ENCODE measurements at places on chromosomes 7 and 10.
A peak's percentile ranks its signal among the peaks of the same experiment; 100 is the strongest.

DNA sequence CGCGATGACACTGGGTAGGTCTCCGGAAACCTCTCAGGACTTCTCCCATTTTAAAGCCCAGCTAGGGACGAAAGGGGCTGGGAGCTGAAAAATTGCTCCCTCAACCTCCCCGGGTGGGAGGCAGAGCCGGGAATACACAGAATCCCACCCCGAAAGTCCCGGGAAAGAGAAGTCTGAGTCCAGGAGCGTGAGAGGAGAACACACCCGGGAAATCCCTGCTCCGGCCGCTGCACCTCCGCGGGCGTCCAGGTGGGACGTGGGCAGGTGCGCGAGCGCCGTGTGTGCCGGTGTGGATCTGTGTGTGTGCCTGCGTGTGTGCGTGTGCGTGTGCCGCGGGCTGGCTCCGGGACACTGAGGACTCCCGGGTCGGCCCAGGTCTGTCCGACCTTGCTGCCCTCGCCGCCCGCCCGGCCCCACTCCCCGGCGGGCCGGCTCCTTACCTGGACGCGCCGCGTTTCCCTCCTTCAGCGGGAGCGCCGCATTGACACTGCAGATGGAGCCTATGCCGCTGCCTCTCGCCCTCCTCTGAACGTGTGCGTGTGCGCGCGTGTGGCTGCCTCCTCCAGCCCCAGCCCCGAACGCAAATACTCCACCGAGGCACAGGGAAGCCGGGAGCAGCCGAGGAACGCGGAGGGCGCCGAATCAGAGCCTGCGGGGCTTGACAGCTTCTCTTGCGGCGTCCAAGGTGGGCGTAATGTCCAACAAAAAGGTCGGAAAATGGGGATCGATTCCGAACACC lies at the start of gene PLXNA4:
Gene PLXNA4 (minus strand): TSS at position 489 of the 739 bp plus-strand sequence. CDS start 67,777 bp downstream, outside the sequence.
- no peak for DNase-seq

- no peak for DNase-seq
These were observed 185.4 kb downstream of the DNAJB6 start for GRCh38 chr7:157522189-157522588.

- no peak for DNase-seq
These were observed 613.1 kb upstream of the NRP1 start for GRCh38 chr10:33947544-33947943.

GRCh38 chr10:73875139-73875475 lies 752 bp upstream of the CAMK2G start:
- no peak for DNase-seq

- DNase-seq: no peak
These were observed 241.5 kb upstream of the SP8 start for GRCh38 chr7:21028186-21028585.

DNA sequence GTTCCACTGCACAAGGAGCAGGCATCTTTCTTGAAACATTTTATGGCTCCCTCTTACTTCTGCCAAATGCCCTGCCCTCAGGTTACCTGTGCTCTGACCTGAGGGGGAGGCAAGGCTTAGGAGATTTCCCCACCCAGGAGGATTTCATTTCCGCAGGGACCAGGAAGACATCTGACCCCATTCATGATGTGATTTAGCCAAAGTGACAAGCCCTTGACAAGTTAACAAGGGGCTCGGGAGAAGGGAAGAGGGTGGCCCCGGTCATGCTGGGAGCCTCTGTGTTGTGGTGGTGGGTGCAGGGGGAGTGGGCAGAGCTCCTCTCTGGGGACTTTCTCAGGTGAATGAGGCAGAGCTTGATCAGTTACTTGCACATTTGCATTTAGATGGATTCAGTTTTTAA lies 18.9 kb downstream of the GIMAP5 start:
- no peak for DNase-seq

- DNase-seq: no peak
These were observed 7.7 kb downstream of the DDX56 start for GRCh38 chr7:44565795-44566559.

DNA sequence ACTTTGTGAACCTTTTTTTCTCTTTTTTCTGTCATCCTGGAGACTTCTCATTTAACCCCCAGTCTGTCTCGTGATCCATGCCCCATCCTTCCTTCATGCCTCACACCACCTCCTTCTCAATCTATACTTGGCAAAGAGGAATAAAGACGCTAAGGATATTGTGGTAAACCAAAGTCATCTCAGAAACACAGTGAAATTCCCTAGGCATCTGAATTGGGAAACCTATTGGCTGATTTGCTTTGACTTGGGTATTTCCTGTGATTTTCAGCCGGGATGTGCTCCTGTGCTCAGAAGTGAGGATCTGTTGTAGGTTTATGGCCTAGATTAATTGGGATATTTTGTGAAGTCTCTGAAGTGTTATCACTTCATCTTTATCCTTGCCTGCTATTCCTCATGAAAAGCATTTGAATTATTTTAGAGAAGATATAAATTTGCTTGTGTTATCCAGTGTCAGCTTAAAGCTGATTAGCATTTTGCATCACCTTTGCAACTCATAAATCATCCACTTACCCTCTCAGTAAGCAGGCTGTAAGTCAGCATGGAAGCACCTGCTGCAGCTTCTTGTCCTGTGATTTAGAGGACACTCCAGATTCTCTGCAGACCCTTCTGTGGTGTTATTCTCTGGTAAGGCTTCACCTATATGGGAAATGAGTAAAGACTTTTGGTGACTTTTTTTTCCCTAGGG lies 138.0 kb downstream of the AUTS2 start:
- DNase-seq: no peak

- DNase-seq: no peak
These were observed 241.6 kb downstream of the CAMK1D start for GRCh38 chr10:12590675-12591659.

DNA sequence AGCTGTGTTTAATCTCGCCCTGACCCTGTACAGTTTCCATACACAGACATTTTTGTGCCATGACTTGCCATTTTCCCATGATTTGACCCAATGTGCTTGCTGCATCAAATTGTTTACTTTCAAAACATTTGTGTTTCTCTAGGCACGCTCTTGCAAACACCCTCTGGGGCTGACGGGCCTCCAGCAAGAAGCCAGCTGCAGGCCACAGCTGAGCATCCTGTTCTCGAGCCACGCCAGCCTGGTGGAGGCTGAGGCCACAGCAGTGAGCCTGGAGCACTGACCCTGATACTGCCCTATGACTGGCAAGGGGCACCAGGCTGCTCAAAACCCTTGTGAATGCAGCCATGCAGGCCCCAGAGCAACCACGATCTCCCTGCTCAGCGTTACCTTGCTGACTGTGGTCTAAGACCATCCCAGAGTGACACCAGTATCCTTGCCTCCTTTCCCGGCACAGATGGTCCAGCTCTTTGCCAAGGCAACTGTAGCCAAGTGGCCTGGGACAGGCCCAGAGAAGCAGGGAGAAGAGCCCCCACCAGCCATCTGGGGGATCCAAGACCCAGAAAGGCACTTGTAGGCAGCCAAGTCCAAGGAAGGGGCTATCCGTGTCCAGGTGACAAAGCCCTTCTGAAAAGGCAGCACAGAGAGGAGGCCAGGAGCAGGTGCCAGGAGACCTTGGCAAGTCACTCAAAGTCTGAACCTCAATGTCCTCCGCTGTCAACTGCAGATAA lies 78.5 kb downstream of the OAT start:
- no peak for DNase-seq

DNA sequence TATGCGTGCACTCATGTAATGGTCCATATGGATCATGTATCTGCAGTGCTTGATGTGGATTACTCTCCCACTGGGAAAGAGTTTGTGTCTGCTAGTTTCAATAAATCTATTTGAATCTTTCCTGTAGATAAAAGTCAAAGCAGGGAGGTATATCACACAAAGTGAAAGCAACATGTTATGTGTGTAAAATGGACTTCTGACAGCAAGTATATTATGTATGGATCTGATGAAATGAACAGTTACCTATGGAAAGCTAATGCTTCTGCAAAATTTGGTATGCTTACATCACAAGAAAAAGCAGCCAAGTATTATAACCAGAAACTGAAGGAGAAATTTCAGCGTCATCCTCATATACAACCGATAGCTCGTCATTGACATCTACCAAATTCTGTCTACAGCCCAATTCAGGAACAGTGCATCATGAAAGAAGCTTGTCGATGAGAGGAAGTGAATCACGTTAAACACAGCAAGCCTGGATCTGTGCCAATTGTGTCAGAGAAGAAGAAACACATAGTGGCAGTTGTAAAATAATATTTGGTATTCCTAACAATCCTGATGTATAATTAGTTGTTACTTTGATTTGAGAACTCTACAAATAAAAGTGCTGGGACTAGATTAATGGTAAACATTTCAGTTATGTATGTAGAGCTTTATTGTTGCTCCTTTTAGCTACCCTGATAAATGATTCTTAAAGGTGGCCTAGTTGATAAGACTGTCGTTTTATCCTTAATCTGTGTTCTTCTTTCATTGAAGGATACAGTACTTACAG lies 14.2 kb upstream of the SYPL1 start:
- no peak for DNase-seq

GRCh38 chr7:35035511-35035961 lies 1.7 kb downstream of the DPY19L1 start:
- no peak for DNase-seq

DNA sequence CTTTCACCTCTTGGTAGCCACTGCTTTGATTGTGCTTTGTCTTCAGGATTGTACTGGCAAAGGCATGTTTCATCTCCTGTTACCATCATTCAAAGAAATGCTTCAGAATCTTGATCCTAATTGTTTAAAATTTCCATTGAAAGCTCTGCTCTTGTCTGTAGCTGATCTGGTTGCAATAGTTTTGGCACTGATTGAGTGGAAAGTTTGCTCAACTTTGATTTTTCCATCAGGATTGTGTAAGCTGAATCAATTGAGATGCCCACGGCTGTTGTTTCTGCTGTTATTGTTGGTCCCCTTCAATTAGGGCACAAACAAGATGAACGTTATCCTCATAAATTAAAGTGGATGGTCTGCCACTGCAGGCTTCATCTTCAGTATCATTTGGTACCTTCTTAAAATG lies 14.6 kb upstream of the NUB1 start:
- DNase-seq: no peak

DNA sequence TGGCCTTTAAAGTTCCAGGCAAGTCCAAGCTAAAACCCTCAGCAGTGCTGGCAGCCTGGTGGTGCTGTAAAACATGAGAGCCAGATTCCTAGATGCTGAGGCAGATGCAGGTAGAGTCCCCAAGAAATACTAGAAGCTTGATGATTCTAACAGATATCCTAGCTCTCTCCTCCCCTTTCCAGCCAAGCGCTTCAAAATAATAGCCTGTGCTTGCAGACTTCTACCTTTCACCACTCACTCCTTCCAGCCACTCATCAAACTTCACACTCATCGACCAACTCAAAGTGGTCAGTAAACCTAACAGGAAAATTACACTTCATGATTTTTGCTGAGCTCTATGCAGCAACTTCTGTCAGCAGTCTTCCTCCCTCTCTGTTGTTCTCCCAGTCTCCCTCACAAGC lies 50.2 kb downstream of the LMBR1 start:
- DNase-seq: no peak

GRCh38 chr10:122565766-122566206 lies 5.2 kb downstream of the DMBT1 start:
- peak; percentile 70 for DNase-seq

- DNase-seq: no peak
These were observed 371.2 kb upstream of the LRGUK start for GRCh38 chr7:133755901-133756300.

GRCh38 chr7:73870041-73870492 lies 9.1 kb downstream of the TMEM270 start:
- no peak for DNase-seq

GRCh38 chr10:70902661-70903261 lies 14.4 kb upstream of the PCBD1 start:
- no peak for DNase-seq

DNA sequence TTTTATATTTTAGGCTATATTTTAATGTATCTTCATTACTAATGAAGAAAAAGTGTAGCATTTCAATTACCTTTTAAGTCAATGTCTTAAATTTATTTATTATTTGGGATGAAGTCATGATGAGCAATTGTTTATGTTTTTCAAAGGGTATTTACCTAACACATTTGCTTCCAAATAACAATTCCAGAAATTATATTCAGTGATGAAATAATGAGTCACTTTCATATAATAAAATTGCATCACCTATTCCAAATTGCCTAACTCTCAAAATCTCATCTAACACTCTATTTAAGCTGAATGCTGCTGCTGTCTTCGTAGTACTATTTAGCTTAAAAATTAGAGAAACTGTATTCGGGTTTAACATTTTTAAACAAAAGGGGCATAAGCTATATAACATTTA lies 97.7 kb downstream of the PRKG1 start:
- DNase-seq: no peak

DNA sequence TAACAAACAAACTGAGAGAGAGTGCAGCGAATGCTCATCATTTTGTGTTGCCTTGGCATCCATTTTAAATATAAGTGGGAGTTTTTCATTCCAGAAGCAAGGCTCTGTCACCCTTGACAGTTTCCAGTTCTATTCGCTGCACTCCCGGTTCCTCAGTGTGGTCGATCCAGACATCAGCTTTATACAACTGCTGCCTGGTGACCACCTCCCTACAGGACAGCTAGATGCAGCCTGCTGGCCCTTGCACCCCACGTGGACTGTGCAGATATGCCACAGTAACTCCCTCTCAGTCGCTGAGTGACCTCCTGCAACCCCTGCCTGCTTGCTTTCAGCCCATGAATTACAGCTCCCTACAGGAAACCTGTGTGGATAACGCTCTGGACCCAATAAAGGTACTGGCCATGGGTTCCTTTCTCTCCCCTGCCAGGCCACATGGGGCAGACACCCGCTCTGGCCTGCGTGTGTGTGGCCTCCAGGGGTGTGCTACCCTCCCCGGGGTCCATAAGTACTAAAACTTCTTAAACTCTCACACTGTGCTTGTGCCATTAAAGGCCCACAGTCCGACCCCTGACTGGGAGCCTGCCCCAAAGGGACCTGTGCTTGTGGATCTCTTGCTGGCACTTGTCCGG lies 23.6 kb downstream of the BEND7 start:
- no peak for DNase-seq

- no peak for DNase-seq
These were observed 85.8 kb upstream of the NAMPT start for GRCh38 chr7:106370542-106370941.

DNA sequence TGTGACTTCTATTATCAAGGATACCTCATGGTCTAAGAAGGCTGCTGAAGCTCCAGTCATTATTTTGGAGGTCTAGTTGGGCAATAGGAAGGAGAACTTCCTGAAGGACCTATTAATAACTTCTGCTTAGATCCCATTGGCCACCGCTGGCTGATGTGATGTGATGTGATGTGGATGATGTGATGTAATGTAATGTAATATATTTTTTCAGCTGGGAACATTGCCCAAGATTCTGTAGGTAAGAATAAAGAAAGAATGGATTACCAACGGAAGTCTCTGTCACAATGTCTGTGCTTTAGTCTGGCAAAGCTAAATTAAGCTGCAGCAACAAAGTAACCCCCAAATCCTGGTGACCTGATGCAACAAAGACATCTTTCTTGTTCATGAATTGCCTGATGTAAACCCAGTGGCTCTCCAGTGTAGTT lies 233.7 kb downstream of the PTEN start:
- DNase-seq: no peak

Data from stimulated activated CD8-positive, alpha-beta memory T cell treated with anti-CD3 and anti-CD28 coated beads, Interleukin-15, amount 100 ng/mL, for 1 hour (primary cell).